ENCODE measurements at places on chromosomes 5 and 9. TPM values are rescaled to one million over a fixed set of nuclear protein-coding genes. Genes with fewer than 3 reads are reported as not detected.

LIX1 gene
- total RNA-seq = not detected

TRIM7 gene
- 11.5 TPM for total RNA-seq

MARCOL gene
- not detected for total RNA-seq

PHYHD1 gene
- total RNA-seq = 65.3 TPM

LCN9 gene
- not detected for total RNA-seq

ADCY2 gene
- total RNA-seq = 0.52 TPM

SLC12A7 gene
- total RNA-seq = 42.8 TPM

IL33 gene
- 6.2 TPM for total RNA-seq

MLANA gene
- total RNA-seq = not detected

OCLN gene
- total RNA-seq = 23.1 TPM

DNA sequence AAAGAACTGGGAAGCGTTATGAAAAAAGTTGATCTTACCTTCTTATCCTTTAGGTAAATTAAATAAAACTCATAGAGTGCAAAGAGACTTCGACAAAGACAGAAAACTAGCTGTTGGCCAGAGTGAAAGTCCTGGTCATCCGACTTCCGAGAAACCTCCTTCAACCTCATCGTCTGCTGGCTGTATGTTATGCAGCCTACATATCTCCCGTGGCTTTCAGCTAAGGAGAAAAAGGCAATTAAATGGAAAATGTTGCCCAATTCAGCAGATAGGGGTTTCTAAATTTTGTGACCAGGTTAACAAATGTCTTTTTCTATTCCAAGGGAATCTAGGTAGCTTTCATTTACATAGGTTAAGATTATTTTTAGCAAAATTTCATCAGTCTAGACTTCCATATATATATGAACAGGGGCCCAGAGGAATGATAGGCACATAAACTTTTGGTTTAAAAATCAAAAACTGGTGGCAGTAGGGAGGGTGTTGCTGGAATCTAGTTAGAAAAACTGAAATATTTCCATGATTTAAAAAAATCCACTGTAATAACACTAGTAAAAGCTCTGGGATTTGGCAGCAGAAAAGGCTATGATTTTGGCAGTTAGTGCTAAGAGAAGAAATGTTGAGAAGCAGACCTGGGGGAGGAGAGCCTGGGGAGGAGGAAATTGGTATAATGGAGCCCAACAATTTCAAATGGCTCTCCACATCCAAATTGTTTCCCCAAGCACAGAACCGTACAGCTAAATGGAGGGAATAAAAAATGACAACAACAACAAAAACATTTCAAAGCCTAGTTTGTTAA lies 32.1 kb downstream of the RAI14 start:
- no peak for DNase-seq

DNA sequence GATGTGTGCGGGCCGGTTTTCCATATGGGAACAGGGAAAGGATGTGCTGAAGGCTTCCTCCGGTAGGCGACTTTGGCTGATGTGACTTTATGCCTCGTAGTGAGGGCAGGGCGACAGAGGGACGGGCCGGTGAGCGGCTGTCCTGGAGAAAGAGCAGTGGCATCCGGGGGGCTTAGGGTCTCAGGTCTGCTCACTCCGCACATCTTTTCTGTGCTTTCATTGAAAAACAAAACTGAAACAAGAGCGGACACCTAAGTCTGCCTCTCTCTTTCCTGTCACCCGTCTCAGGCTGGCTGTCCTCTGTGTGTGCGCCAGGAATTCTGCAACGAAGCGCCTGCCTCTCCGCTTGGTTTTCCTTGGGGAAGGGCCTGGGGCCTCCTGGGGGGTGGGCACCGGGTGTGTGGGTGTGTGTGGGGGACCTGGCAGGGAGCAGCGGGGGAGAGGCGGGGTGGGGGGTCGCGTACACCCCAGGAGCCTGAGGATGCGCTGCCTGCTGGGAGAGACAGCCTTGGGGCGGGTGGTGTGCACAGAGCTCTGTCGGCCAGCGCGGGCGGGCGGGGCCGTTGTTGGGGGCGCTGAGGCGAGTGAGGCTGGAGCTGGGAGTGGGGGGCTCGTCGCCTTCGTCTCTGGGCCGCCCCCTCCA lies 580 bp upstream of the PRRX2 start:
- DNase-seq = no peak

- no peak for DNase-seq
Measured at GRCh38 chr5:902129-902916, 9.6 kb downstream of the TRIP13 start.

GRCh38 chr5:127723571-127723970 lies 20.4 kb downstream of the CCDC192 start:
- DNase-seq = no peak

DNA sequence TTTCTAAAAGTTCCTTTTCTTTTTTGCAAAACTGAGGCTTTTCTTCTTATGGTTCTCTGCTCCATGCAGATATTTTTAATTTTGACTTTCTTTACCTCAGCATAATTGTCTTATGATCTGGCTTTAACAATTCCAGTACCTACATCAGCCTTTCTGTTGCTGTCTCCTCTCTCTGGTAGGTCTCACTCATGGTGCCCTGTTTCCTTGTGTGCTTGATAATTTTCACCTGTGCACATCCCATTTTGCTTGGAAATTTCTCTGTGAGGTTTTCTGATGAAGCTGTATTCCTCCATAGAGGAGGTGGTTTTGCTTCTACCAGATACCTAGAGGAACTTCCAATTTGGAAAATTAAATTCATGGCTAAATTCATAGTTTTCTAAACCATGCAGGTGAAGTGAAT lies 2.3 kb upstream of the HSD17B3 start:
- no peak for DNase-seq

- DNase-seq = no peak
Measured at GRCh38 chr5:131524431-131524830, 110.6 kb downstream of the RAPGEF6 start.

DNA sequence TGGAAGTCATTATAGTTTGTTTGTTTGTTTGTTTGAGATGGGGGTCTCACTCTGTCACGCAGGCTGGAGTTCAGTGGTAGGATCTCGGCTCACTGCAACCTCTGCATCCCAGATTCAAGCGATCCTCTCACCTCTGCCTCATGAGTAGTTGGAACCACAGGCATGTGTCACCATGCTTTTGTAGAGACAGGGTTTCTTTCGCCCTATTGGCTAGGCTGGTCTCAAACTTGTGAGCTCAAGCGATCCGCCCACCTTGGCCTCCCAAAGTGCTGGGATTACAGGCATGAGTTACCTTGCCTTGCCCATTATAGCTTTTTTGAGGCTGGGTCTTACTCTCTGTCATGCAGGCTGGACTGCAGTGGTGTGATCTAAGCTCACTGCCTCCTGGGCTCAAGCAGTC lies 28.8 kb downstream of the NSD1 start:
- DNase-seq = no peak

GRCh38 chr5:181260720-181261319 lies at the start of gene TRIM52:
Gene TRIM52, minus strand, starts transcription at chr5:181261143. Its CDS starts 330 bp downstream, at chr5:181260813.
- peak; percentile 93 for DNase-seq

DNA sequence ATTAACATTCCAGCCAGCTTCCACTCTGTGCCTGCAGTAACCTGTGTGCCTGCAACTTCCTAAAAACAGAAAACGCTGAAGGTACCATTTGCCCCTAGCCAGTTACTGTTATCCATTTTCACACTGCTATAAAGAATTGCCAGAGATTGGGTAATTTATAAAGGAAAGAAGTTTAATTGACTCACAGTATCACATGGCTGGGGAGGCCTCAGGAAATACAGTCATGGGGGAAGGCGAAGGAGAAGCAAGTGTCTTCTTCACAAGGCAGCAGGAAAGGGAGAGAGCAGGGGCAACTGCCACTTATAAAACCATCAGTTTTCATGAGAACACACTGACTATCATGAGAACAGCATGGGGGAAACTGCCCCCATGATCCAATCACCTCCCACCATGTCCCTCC lies 31.2 kb downstream of the PTCD2 start:
- DNase-seq = no peak

DNA sequence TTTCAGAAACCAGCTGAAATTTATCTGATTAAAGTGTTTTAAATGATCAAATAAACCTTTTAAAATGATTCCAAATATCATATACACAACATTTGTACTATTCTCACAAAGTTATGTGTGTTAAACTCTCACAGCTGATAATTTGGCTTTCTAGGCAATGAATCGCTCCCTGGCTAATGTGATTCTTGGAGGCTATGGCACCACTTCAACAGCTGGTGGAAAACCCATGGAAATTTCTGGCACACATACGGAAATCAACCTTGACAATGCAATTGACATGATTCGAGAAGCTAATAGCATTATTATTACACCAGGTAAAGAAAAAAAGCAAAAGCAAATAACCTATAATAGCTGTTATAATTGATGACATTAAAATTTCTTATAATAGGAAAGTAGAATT lies 72.4 kb downstream of the NNT start:
- peak; percentile 20 for DNase-seq

DNA sequence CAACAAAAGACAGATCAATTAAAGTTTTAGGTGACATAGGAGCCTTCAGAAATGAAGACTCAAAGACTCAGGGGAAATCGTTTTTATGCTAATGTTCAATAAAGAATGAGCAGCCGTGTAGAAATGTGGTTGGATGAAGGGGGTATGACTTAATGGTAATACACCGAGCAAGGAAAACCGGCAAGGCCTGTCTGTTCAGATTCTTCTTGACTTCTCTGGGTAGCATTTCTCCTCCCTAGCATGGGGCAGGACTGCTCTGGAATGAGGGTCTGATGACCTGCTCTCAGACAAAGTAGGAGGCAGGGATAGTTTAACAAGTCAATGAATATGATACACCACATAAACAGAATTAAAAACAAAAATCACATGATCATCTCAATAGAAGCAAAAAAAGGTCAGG lies 487.4 kb downstream of the ZNF608 start:
- no peak for DNase-seq

DNA sequence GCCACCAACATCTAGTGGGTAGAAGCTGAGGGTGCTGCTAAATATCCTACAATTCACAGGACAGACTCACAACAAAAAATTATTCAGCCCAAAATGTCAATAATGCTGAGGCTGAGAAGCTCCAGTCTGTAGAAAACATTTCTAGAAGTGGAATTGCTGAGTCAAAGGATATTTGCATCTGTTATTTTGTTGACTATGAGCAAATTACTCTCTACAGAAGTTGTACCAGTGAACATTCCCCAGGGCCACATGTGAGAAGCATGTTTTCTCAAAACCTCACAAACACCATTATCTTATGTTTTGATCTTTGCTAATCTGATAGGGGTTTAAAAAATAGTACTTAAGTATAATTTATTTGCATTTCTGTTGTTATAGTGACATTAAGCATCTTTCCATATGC lies 15.4 kb downstream of the ITK start:
- DNase-seq = no peak

DNA sequence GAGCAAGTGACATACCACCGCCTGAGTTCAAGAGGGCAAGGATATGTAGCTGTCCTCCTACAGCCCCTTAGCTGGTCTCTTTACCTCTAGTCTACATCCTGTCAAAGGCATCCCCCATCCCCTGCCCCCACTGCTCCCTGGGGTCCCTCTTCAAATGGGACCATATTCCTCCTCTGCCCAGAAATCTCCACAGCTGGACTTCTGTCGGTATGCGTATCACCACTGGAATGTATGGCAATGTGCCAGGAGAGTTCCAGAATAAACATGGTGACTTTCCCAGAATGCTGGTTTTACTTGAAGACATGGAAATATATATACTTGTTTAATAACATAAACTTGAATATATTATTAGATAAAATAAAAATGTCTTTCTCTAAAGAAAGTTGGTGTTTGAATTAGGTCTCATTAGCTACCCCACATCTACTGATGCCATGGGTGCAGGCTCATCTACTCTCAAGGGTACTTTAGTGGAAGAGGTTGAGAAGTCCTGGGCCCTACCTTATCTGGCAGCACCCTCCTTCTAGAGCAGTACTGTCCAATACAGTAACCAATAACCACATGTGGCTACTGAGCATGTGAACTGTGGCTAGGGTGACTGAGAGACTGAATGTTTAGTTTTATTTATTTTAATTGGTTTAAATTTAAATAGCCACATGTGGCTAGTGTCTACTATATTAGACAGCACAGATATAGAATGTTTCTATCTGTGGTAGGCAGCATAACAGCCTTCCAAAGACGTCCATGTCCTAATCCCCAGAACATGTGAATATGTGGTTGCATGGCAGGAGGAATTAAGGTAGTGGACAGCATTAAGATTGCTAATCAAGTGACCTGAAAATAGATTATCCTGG lies 181.7 kb upstream of the SLC30A5 start:
- peak; percentile 13 for DNase-seq

DNA sequence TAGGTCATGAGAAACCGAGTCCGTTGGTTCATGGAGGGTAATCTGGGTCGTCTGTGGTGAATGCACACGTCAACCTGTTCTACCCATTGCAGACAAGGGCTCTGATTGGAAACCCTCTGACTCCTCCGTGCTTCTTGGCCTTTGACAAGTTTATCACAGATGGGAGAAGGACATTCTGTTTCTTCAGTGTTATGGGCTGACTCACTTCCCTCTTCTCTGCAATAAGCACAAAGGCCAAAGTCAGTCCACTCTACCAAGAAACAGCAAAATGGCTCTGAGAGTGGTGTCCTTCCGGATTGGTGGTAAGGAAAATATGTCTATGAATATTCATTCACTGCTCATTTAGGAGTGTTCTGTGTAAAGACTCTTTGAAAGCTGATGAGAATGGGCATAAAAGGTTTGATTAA lies 89.3 kb downstream of the FEM1C start:
- DNase-seq = peak; percentile 60

GRCh38 chr9:77945798-77946197 lies 85.8 kb downstream of the GNAQ start:
- DNase-seq = no peak

DNA sequence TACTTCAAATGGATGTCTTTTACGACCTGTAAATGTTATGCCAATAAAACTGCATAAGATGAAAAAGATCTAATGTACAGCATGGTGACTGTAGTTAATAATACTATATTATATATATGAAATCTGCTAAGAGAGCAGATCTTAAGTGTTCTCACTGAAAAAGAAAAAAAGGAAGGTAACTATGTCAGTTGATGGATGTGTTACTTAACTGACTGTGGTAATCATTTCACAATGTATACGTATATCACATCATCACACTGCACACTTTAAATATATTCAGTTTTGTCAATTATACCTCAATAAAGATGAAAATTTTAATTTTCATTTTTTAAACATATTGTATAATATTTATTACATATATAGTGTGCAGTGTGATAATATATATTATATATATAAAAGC lies 31.9 kb downstream of the THBS4 start:
- DNase-seq = no peak
